ENCODE measurements at places on chromosomes 3 and 15.

DNA sequence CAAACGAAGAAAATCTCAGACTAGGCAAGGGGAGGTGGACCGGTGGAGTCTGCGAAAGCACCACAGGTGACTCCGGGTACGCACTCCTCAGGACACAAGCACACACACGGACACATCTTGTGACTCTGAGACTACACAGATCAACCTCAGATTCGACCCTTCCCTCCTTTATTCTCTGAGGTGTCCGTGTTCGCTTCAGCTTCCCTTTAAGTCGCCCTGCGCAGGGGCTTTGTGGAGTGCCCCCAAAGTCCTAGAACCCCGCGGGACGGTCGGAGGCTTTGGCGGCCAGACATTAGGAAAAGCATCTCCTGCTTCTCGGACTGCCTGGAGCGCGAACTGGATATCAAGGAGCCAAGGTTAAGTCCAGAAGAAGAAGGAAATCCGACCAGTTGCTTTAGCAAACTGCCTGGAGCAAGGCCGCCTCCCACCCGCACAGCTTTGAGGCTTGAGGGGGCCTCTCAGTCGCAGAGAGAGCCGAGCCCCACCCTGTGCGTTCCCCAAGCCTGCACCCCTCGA is 730 bp downstream of the DGKG start:
- no peak for DNase-seq

GRCh38 chr3:120797857-120798256 is 55.3 kb downstream of the GTF2E1 start:
- DNase-seq = no peak

DNA sequence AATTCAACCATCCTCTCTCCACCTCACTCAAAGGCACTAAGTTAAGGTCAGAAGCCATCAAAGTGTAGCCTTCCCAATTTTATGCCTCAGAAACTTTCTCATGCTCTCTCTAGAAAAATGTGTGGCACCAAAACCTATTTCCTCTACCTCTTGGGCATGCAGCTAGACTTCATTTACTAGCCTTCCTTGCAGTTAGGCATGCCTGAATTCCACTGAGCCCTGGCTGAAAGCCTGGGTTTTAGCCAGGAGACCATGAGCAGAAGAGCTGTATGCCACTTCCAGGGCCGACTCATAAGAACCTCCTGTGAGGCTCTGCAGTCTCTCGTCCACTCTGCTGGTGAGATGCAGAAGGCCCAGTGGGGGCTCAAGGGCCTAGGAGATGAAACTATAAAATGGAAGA is 145.0 kb downstream of the MYLK start:
- no peak for DNase-seq

- DNase-seq = no peak
These were observed 19.0 kb upstream of the CRABP1 start for GRCh38 chr15:78321041-78321570.

DNA sequence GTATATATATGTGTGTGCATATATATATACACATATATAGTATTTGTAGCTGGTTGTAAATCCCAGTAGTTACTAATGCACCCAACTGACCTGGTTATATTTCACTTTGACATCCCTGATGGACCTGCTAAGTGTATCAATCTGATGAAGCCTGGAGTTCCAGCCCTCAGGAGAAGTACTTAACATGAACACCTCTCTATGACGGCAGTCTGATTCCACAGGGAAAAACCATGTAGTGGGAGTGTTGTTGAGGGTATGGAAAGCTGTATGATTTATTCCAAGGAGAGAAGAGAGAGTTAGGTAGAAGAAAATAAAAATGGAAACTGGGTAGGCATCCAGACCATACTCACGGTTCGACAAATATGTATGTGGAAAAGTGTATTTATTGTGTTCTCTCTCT is 531.2 kb upstream of the SEMA6D start:
- no peak for DNase-seq

GRCh38 chr3:27325419-27325818 is 43.8 kb downstream of the NEK10 start:
- DNase-seq = no peak

- no peak for DNase-seq
These were observed 58.5 kb downstream of the MGLL start for GRCh38 chr3:127763816-127764215.

GRCh38 chr3:158160958-158161357 is 51.1 kb downstream of the RSRC1 start:
- no peak for DNase-seq

GRCh38 chr3:59978979-59979378 is 929.2 kb upstream of the CFAP20DC start:
- no peak for DNase-seq

DNA sequence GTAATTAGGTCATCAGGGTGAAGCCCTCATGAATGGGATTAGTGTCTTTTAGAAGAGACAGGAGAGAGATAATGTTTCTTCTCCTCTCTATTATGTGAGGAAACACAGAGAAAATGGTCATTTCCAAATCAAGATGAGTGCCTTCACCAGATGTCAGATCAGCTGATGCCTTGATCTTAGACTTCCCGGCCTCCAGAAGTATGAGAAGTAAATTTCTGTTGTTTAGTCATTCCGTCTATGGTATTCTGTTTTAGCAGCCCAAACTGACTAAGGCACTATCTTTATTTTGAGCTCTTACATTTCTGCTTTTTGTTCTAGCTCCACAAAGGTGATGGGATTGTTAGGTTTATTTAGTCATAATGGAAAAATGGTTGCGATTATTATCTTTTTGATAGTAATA is 273.2 kb upstream of the GADL1 start:
- no peak for DNase-seq

DNA sequence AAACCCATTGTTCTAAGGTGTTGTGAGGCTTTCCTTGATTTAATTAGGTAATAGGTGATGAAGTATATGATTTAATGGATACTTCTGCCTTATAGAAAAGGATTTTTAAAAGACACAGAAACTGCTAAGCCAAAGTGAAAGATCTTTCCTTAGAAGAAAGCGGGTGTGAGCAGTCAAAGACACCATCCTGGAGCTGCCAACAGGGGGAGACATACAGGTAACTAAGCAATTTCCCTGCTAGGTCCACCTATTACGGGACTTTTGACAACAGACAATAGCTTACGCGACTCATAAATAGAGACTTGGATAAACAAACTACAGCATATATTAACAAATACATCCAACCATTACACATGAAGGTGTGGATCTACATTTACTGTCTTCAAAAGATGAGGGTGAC is 669.5 kb downstream of the SQOR start:
- no peak for DNase-seq

- no peak for DNase-seq
These were observed 52.5 kb upstream of the ATP2C1 start for GRCh38 chr3:130841357-130841756.

DNA sequence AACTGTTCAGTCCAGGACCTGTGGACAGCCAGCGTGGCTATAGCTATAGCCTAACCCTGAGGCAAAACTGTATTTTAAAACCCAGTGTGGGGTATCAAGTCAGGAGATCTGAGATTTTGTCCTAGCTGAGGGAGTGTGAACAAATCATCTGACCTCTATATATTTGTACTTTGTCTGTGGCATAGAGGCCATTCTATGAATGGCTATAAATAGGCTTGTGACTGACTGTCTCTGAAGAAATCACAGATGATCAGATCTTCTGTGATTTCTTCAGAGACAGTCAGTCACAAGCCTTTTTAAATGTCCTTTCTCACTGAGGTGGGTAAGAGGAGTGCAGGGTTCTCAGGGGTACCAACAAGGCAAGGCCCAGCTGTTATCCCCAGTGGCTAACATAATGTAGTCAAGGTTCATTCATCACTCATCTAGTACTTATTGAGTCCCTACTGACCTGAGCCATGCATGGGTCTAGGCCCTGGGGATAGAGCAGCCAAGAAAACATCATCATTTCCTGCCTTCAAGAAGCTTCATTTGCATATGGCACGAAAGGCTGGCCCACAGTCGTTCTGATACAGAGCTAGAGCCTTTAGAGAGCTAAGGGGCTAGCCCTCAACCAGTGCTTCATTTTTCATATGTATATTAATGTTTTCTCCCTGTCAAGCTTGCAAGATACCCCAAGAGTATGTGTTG is 53.3 kb downstream of the TIPARP start:
- no peak for DNase-seq

DNA sequence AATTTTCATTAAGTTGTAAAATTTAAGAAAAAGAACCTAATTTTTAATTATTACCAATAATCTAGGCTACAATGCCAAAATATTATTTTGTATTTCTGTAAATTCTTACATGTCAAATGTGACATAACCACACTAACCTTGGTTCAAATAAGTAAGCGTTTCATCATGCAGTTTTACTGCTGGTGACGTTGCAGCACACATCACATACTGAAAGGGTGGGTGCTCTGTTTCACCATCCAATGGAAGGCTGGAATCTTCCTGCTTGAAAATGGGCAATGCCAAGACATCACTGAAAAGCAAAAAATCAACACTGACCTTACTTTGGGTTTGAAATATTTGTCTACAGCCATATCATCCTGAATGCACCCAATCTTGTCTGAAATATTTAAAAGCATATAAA is 14.8 kb downstream of the UBP1 start:
- no peak for DNase-seq

DNA sequence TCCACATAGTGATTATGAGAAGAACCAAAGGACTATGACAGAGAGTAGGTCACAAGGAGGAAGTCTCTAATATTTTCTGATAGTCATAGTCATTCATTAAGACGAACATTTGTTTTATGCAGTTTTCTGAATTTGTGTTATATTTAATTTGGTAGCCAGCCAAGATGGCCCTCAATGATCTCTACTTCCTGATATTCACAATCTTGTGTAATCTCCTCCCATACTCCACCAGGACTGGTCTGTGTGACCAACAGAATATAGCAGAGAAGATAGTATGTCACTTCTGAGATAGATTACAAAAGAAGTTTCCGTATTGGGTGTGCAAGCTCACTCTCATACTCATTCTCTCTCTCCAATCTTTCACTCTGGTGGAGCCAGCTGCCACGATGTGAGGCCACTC is 30.8 kb downstream of the HLTF start:
- no peak for DNase-seq

DNA sequence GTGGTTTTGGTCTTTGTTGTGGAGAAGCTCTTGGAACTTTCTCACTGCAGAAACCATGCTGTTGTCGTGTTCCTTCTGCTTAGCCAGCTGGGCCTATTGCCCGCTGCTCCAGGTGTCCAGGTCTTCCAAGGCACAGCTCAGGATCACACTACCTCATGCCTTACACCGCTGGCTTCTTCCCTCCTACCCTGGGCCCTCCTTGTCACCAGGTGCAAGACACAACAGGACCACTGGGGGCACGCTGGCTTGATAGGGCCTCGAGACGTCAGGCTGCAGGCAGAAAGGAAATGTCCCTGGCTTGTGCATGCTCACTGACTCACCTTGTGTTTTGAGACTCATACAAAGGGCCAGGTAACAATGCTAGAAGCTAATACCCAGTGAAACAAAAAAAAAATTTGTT is 32.3 kb downstream of the PAQR9 start:
- no peak for DNase-seq

- no peak for DNase-seq
These were observed 18.8 kb upstream of the CELF6 start for GRCh38 chr15:72338617-72339321.

DNA sequence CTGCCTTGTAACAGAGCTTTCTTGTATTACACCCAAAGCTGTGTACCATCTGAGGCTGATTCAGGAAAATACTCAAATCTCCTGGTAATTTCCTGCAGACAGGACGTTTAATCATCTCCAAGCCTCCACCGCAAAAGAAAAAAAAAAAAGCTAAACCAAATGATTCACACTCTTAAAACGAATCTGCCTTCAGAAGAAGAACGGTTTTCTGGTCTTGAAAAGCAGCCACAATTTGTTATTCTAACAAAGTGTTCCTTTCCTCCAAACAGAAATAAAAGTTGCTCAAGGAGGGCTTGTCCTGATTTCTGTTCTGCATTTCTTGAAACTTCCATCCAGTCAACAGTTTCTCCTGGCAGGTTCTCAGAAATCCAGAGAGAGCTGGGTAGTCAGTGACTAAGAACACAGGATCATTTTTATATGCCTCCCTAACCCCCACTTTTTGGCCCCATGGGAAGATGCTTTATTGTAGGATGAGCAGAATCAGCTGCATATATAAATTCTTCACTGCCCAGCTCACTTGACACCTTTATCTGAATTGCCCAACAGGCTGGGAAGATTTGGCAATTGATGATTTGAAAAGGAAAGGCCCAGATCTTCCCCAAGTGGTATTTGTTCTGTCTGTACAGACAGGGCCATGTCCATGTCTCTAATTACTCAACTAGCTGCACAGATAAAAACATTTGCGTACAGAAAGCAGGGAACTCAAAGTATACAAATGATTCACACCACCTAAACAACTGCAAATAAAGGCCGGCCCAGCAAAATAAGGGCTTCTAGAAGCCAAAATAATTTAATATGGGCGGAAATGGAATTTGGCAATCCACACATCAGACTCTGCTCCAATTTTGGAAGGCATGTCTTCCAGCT is 41.0 kb upstream of the PRICKLE2 start:
- DNase-seq = no peak

DNA sequence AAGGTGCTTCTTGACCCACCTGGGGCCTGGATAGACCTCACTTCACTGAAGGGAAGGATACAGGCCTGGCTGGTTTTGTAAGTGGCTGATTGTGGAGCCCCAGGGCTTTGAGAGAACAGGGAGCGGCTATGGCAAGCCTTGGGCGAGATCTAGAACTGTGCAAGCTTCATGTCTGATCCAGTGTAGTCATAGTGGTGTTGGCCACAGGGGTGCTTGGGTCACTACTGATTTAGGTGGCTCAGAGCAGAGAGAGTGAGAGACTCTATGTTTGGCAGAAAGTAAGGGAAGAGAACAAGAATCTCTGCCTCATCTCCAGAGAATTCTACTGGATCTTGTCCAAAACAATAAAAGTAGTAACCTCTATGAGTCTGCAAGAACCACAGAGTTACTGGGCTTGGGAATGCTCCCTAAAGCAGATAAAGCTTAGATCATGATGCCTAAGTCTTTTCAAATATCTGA is 394.2 kb upstream of the EPHA3 start:
- DNase-seq = no peak

DNA sequence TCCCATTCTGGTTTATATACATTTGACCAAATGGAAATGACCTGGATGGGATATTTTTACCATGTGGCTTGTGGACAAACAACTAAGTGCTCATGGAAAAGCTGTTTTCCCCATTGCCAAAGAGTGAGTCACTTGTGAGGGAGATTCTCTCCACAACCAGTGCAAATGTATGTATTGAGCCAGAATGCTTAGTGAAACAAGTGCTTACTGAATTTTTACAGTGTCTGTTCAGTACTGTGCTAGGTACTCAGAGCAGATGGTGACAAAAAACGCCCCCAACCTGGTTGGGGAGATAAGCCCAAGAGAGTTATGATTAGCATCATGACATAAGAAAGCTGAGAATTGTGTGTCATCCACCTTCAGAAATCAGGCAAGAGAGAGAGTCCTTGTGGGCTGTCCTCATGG is 2.3 kb downstream of the CHP1 start:
- no peak for DNase-seq

DNA sequence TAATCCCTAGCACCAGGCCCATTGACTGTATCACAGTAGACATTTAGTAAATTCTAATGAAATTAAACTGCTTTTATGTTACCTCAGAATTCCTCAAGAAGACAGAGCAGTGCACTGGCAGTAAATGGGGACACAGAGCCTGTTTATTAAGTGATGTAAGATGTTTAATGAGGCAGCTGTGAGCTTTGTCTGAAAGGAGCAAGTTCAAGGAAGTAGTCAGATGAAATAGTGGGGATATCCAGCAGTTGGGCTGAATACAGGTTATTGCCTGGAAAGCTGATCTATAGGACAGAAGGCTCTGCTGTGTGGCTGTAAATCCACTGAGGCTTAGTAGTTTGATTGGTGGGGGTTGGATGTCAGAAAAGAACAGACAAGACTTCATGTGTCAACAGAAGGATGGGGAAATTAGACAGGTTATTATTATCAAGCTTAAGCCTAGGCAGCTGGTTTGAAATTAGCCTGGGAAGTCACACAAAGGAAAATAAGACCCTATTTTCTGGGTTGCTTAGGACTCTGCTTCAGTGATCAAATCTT is 62.2 kb downstream of the PFN2 start:
- no peak for DNase-seq

Data from GM19239 (cell line).